Psoas muscle (tissue), 8 donors: ENCODE measurements at places on chromosomes 13 and 19.

DNA sequence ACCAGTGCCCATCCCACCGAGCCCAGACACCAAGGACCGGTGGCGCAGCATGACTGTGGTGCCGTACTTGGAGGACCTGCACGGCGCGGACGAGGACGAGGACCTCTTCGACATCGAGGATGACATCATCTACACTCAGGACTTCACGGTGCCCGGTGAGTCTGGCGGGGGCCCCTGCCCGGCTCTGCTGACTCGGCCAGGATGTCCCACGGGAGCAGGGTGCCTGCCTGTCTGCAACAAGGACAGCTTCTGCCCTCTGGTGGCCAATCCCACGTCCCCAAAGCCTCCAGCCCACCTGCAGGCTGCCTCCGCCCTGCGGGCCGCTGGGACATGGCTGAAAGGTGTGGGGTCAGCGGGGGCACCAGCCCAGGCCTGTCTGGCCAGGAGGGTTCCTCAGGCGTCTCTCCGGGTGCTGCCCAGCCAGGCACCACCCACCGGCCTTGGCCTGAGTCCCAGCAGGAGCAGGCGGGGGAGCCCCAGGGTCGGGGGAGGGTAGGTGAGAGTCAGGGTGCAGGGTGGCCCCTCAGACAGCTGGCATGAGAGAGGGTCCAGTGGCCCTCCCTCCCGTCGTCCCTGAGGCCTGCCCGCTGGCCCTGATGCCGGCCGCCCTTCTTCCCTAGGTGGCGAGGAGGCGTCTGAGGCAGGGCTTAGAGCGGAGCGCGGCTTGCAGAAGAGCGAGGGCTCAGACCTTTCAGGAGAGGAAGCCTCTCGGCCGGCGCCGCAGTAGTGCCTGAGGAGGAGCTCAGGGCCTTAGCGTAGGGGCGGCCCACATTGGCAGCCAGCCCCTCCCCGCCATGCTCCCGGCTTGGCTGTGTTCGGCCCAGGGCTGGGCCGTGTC lies 14.6 kb downstream of the CBARP start:
- DNase-seq = no peak

GRCh38 chr13:29266756-29267733 lies 328.4 kb downstream of the SLC7A1 start:
- no peak for DNase-seq

DNA sequence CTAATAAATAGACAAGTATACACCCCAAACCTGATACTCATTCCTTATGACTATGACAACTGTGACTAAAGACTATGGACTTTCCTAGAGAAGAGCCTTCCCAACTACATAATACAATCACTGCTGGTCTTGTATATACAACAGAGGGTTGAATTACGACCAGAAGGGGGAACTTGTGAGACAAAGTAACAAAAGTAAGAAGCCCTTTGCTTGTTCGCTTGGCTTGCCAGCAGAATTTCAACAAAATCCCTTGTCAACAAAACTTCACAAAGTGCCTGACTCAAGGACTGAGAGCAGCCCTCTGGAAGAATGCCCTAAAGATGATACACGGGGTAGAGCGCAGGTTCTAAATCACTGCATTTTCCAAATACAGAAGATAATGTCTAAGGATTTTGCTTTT lies 99.4 kb downstream of the WASF3 start:
- no peak for DNase-seq

- DNase-seq = no peak
Measured at GRCh38 chr13:62687732-62688131, 1272.1 kb upstream of the PCDH20 start.

DNA sequence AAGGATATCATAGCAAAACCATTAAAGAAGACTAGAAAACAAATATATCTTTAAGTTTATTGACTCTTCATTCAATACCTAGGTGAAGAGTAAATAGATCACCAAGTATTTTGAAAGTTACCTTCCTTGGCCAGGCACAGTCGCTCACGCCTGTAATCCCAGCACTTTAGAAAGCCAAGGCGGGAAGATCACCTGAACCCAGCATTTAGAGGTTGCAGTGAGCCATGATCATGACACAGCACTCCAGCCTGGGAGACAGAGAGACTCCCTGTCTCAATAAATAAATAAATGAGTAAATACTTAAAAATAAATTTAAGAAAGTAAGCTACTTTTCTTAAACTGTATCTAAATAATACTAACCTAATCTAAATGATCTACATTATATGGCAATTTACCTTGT lies 8.9 kb upstream of the WBP4 start:
- DNase-seq = no peak

DNA sequence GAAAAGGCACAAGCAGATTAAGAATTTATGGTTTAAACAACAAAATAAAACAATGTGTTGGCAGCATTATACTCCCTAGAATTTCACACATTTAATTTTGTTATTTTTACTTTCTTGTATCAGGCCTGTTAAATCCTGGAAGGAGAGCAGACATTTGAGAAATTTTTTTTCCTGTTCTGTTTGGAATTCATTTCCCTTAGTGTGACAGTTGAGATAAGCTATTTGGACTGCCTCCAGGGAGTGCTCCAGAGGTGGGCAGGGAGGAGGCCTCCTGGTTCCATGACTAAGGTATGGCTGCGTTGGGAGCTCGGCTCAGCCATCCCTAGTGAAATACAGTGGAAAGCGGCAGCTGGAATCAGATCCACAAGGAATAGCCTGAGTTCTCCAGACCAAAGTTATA lies 185.7 kb downstream of the KCNRG start:
- no peak for DNase-seq

DNA sequence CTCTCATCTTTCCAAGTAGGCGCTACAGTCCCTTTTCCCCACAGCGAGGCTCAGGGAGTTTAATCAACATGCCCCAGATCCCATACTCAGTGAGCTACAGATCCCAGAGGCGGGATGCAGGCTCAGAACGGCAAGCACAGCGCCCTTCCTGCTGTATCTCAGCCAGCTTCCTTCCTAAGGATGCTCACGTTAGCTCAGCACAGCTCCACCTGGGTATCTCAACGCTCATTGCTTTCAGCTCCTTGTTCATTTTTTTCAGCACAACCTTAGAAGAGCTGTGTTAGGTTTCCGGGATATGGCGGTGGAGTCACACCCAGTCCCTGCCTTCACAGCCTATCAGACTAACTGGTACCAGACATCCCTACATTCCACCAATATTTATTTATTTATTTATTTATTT lies 3.1 kb upstream of the MEGF8 start:
- DNase-seq = no peak

DNA sequence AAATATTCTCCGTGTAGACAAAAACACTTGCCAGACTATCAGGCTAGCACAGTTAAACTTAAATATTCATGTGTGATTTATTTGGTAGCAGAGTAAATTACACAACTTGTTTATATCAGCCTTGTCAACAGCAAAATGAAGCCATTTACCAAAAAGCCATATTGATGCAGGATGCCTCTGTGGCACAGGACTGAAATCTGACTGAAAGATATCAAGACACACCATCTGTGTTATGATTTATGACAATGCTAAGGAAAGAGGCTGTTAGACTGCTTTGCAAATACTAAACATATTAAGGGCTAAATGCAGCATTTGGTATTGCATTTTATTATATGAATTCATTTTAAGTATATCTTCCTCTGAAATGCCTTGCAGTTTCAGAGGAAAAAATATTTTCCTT lies 44.8 kb upstream of the FNDC3A start:
- no peak for DNase-seq

DNA sequence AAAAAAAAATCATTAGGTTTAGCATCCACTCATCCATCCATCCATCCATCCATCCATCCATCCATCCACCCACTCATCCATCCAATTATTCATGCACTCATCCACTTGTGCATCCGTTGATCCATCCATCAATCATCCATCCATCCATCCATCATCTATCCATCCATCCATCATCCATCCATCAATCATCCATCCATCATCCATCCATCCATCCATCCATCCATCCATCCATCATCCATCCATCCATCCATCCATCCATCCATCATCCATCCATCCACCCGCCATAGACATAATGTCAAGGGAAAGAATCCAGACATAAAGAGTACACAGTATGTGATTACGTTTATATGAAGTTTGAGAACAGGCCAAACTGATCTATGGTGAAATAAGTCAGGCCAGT lies 9.0 kb upstream of the SELENOW start:
- DNase-seq = no peak

DNA sequence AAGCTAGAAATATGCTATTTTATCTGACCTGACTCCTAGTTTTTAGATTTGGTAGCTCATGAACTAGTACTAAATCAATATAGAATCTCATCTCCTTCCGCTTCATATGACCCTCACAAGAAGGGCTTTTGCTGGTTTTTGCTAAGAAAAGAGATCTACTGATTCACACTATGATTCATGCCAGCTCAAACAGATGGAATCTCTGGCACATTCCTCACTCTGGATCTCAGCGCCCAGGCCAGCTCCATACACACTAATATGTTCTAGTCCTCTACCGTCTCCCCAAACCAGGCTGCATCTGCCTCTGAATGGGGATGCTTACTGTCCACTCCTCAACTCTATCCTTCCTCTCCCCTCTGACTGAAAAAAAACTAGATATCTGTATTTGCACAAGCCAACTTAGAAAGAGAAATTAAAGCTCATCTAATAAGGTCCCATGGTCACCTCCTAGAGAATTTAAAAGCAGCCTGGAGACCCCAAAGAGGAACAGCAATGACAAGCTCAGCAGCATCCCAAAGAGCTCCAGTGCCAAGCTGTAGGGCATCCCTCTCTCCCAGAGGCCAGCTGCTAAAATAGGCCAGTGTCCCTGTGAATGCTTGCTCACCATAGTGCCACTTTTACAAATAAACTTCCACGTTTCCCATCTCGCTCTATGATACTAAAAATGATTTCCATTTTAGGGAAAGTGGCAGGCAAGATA lies 74.9 kb downstream of the LHFPL6 start:
- peak; percentile 27 for DNase-seq

DNA sequence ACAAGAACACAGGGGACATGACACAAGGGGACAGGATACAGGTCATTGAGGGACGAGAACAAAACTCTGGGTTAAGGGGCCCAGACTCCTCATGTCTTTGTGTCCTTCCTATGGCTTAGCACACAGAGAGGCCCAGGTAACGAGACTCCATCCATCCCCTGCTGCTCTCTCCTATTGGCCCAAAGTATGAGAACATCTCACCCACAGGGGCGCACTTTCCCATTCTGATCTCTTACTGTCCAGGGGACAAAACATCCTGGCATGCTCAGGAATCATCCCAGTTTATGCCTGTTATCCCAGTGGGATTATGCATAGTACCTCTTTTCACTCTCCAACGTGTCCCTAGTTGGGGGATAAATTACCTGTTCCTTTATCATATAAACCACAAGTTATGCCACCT lies 19.2 kb downstream of the C13orf42 start:
- DNase-seq = no peak

- no peak for DNase-seq
Measured at GRCh38 chr13:106234636-106235035, 300.8 kb downstream of the EFNB2 start.

- no peak for DNase-seq
Measured at GRCh38 chr13:80787604-80788003, 446.7 kb upstream of the SPRY2 start.

- DNase-seq = no peak
Measured at GRCh38 chr19:5775668-5776309, 8.8 kb downstream of the PRR22 start.

- no peak for DNase-seq
Measured at GRCh38 chr13:113822266-113822665, 41.6 kb downstream of the GAS6 start.

DNA sequence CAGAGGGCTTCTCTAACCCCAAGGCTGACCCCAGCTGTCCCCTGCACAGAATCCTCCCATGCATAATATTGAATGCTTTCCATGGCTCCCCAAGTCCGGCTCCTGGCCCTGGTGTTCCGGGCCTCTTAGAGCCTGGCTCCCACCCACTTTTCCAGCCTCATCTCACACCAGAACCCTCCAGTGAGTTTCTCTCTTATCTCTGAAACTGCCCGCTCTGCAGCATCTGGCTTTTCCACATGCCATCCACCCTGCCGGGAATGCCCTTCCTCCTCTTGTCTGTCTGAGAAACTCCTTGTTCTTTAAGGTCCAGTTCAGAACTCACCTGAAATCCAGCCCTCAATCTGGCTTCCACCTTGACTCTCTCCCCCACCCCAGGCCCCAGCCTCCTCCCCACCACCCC lies 6.8 kb downstream of the SYNGR4 start:
- no peak for DNase-seq

- no peak for DNase-seq
Measured at GRCh38 chr19:32311371-32311770, 34.0 kb upstream of the ZNF507 start.

DNA sequence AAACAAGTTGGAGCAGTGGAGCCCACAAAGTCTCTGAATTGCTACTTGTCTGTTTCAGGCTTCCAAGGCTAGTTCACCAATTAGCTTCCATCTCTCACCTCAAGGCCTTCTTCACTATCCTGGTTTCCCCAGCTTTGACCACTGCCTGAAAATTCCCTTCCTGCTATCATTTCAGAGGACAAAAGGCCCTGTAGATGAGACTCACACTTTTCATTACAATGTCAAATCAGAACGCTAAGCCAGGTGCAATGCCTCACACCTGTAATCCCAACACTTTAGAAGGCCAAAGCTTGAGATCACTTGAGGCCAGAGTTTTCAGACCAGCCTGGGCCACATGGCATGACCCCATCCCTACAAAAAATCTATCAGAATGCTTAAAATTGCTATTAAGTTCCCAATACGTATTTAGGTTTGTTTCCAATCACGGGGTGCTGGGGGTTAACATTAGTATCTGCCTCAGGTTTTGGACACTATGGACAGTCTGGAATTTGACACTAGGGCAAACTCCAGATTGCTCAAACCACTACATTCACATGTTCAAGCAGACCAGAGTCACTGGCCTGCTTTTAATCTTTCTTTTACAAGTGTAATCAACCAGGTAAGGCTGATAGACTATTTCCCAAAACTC lies 5.5 kb downstream of the TPT1 start:
- no peak for DNase-seq

DNA sequence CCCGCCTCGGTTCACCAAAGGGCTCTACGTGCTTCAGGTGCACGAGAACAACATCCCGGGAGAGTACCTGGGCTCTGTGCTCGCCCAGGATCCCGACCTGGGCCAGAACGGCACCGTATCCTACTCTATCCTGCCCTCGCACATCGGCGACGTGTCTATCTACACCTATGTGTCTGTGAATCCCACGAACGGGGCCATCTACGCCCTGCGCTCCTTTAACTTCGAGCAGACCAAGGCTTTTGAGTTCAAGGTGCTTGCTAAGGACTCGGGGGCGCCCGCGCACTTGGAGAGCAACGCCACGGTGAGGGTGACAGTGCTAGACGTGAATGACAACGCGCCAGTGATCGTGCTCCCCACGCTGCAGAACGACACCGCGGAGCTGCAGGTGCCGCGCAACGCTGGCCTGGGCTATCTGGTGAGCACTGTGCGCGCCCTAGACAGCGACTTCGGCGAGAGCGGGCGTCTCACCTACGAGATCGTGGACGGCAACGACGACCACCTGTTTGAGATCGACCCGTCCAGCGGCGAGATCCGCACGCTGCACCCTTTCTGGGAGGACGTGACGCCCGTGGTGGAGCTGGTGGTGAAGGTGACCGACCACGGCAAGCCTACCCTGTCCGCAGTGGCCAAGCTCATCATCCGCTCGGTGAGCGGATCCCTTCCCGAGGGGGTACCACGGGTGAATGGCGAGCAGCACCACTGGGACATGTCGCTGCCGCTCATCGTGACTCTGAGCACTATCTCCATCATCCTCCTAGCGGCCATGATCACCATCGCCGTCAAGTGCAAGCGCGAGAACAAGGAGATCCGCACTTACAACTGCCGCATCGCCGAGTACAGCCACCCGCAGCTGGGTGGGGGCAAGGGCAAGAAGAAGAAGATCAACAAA lies 2.6 kb downstream of the PCDH17 start:
- no peak for DNase-seq
